ENCODE measurements at places on chromosomes 1 and 21. TPM values are rescaled to one million over a fixed set of nuclear protein-coding genes. Genes with fewer than 3 reads are reported as not detected.

DNA sequence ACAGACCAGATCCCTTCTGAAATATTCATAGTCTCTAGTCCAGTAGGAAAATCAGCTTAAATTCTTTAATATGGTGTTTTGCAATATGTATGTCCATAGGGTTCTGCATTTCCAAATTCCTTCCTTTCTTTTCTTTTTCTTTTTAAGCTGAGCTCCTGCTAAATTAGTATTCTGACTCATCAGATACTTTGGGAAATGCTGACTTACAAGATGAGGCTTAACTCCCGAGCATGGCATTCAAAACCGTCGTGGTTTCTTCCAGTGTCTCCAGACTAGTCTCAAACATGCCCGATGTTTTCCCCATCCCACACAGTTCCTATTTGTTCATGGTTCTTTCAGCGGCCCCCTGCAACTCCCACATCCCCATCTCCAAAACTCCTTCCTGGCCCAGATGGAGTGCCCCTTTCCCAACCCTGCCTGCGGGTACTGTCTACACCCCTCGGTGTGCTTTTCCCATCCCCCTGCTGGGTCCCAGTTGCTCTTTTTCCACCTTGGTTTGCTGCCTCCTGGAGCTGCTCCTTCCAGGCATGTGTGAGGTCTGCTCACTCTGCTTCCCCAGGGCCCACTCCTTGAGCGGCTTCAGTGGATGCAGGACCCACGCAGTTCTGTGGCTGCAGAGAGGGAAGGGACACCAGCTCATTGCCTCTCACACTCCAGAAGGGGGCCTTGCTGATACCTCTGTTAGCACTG is 19.5 kb upstream of the ETV3 start:
- no peak for DNase-seq

- no peak for DNase-seq
Measured at GRCh38 chr1:230163719-230164118, 96.7 kb downstream of the GALNT2 start.

DNA sequence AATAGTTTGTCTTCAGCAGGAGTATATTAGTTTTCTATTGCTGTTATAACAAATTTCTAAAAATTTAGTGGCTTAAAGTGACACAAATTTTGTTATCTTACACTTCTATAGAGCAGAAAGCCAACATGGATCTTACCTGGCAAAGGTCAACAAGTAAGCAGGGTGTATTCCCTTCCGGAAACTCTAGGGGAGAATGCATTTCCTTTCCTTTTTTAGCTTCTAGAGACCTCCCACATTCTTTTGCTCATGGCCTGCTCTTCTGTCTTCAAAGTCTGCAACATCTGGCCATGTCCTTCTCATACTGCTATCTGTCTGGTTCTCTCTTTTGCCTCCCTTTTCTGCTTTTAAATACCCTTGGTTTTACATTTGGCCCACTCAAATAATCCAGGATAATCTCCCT is 242.6 kb downstream of the ZNF648 start:
- DNase-seq = no peak

- no peak for DNase-seq
Measured at GRCh38 chr1:47478090-47478489, 40.2 kb downstream of the FOXD2 start.

DNA sequence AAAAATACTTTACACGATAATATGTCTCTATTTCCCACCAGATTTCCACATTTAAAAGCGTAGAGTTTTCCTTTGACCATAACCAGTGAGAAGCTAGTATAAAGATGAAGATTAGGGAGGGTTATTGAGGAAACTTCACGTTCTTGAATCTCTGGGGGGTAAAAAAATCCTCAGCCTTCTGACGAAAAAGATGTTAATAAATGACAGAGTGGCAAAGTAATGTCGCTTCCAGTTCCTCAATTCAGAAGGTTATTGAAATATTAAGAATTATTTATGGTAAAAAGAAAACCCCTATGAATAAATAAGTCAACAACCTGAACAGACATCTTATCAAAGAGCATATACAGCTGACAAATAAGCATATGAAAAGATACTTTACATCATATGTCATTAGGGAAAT is 241.0 kb downstream of the GPATCH2 start:
- DNase-seq = no peak

GRCh38 chr1:36553591-36554322 is 71.0 kb upstream of the CSF3R start:
- DNase-seq = peak; percentile 79

DNA sequence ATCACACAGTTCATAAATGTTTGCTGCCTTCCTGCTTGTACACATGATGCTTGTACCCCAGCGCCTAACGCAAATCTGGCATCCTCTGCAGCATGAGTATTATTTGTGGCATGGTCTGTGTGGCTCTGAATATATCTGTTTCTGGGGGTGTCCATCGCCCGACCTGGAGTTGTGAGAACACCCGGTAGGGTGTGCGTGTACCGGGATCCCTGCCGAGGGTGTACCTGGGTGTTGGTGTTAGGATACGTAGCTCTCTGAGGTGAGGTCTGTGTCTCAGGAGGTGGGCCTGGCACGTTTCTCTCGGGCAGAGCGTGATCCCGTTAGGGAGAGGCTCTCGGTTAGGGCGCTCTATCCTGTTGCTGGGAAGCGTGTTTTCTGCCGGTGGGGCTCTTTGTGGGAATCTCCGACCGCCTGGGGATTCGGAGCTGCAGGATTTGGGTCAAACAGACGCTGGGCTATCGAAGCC is 10.4 kb upstream of the CDC20 start:
- DNase-seq = no peak

DNA sequence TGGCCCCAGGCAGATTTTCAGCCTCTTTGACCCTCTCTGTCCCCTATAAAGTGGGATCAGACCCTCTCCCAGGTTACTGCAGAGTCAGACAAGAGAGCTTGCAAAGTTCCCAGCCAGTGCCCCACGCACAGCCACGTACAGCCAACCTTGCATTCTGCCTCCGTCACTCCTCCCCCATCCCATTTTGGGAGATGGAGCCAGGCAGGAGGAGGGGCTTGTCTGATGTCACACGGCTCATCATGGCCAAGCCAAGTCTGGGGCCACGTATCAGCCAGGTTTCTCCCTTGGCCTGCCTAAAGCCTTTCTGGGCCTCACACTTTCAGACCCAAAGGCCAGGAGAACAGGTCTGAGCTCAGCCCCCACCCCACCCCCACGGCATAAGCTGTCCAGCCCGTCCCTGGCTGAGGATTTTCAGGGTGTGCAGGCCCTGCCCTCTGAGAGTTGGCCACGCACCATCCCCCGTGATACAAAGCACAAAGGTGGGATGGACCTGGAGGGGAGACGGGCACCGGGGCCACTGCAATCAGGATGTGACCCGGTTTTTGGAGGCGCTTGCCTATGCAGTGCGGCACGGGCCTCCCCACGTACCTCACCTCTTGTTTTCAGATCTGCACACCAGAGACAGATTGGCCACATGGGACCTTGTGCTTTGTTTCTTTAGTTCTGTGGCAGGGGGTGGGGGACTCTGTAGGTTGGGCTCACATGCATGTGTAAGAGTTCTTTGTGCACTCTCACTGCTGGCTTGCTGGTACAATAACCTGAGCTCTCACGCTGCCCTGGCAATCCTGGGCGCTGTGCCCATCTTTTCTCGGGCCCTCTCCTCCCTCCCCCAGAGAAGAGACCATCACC is 47.6 kb downstream of the TRIM11 start:
- no peak for DNase-seq

DNA sequence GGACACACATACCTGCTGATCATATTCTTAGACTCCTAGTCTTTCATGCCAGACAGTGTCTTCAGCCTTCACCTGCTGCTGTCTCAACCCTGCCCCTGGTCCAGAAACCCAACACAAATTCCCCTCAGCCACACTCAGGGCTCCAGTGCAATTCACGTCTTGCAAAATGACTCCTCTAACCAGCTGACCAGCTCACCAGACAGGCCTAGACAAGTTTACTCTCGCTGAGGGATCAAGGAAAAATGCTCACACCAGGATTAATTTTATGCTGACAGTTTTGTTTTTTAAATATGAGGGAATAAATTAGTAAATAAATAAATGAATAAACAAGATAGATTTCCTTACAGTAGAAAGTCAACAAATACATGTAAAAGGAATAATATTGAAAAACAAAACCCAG is 28.5 kb downstream of the CCDC185 start:
- no peak for DNase-seq

DNA sequence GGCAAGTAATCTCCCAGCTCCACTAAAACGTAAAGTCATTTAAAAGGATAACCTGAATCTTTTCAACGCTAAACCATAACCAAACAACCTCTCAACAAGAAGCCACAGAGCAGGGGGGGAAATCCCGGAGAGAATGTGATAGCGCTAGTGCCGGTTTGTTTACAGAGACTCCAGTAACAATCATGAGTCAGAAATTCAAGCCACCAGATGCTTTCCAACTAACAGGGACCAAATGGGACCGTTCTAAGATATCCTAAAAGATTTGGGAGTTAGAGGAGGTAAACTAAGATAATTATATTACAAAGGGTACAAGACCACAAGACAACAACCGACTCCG is 825 bp downstream of the DCAF8 start:
- peak; percentile 79 for DNase-seq

GRCh38 chr1:244381878-244382565 is 69.7 kb downstream of the ADSS2 start:
- no peak for DNase-seq

- no peak for DNase-seq
Measured at GRCh38 chr1:65625528-65625927, 167.2 kb upstream of the PDE4B start.

DNA sequence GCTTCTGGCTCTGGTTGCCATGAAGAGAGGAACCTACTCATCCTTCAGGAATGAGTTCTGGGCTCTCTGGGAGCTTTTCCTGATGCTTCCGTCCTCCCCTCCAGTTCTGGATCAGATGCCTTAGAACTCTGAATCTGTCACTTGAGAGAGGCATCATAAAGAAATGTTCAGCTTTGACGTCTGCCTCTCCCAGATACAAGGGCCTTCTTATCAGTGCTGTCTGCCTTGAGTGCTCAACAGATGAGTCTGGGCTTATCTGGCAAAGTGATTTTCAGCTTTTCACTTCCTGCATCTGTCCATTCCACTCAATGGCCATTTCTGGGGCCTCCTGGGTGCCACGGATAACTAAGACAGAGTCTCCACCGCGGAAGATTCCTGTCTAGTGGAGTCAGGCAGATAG is 12.3 kb upstream of the OTUD3 start:
- DNase-seq = no peak

- DNase-seq = no peak
Measured at GRCh38 chr1:75579046-75579445, 31.9 kb downstream of the SLC44A5 start.

- DNase-seq = no peak
Measured at GRCh38 chr1:234913278-234913649, 215.4 kb downstream of the TOMM20 start.

GRCh38 chr1:6889875-6890480 is 104.7 kb downstream of the CAMTA1 start:
- DNase-seq = peak; percentile 46

- DNase-seq = no peak
Measured at GRCh38 chr1:111359376-111359775, 68.2 kb downstream of the OVGP1 start.

DNA sequence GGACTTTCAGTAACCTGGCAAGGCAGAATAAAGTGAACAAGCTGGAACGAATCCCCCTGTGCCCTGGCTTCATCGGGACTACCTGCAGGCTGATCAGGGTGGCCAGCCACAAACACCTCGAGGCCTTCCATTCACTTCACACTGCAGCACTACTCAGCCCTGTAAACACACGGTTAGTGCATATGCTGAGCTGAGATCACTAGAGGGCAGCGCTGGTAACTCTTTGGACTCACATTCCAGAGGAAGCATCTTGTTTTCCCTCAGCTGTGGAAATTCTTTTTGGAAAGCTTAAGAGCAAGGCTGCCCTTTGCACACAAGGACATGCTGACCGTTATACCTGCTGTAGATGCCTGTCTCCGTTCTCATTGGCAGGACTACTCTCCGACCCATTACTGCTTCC is 32.1 kb downstream of the PCSK9 start:
- DNase-seq = peak; percentile 23

- DNase-seq = no peak
Measured at GRCh38 chr1:111851552-111851951, 95.9 kb downstream of the DDX20 start.

DNA sequence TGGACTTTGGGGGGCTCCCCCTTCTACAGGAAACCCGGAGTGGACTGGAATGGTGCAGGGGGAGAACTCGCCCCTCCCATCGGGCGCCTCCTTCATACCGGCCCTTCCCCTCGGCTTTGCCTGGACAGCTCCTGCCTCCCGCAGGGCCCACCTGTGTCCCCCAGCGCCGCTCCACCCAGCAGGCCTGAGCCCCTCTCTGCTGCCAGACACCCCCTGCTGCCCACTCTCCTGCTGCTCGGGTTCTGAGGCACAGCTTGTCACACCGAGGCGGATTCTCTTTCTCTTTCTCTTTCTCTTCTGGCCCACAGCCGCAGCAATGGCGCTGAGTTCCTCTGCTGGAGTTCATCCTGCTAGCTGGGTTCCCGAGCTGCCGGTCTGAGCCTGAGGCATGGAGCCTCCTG is at the start of gene TNFRSF14:
Gene TNFRSF14 (plus strand): TSS at position 95 of the 401 bp plus-strand sequence. CDS start 294 bp downstream, at position 389.
- peak; percentile 87 for DNase-seq

- peak; percentile 30 for DNase-seq
Measured at GRCh38 chr1:48061162-48062136, 64.3 kb upstream of the TRABD2B start.

The TMPRSS3 gene
- total RNA-seq = 8.9 TPM

The ADAMTS5 gene
- total RNA-seq = not detected

The PLA2G4A gene
- total RNA-seq = not detected

The ETV3L gene
- not detected for total RNA-seq

The MPZ gene
- 5.2 TPM for total RNA-seq

The OR14A2 gene
- not detected for total RNA-seq

The PADI2 gene
- 0.23 TPM for total RNA-seq

The F13B gene
- not detected for total RNA-seq

The EIF4G3 gene
- 23.8 TPM for total RNA-seq

The RGL1 gene
- total RNA-seq = 2.6 TPM

The SYTL1 gene
- total RNA-seq = 106 TPM

The LCE2C gene
- not detected for total RNA-seq

The DSCAM gene
- total RNA-seq = not detected

The NPHS2 gene
- total RNA-seq = not detected

The CCDC17 gene
- 3.3 TPM for total RNA-seq

The HCN3 gene
- 3.4 TPM for total RNA-seq

The CFAP45 gene
- total RNA-seq = 0.25 TPM

The DRAXIN gene
- 0.62 TPM for total RNA-seq
